ENCODE measurements at places on chromosomes 6 and 20.

- no peak for DNase-seq
These were observed 98.2 kb downstream of the PSMG4 start for GRCh38 chr6:3356824-3357420.

DNA sequence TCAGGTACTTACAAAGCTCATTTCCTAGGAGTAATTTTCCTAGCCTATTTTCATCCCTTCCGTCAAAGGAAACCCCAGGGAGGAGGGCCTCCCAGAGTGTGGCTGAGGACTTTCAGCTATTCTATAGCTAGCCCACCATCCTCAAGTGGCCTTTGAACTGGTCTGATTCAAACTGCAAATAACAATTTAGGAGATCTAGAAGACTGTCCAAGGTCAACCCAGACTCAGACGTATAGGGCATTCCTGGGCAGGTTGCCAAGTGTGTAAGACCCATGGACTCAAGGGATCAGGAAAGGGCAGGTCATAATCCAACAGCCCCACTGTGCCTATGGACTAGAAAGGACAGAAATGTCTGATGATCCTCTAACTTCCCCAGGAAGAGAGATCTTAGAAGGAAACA, 2.1 kb upstream of the RRAGD start:
- no peak for DNase-seq

DNA sequence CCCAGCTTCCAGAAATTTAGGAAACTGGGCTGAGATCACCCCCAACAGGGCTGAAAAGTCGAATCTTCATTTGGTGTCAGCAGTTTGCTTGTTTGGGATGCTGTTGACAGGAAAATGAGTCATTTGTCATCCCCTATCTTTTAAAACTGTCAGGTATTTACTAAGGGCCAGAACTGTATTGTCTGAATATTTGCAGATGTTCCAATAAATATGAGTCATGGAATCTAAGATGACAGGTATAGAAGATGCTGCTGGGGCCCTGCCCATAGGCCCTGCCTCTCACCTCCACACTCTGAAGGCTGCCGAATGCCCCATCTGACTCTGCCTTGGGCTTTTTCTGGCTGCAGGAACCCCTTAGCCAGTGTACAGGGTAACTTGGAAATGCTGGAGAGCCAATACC, 3.9 kb downstream of the ETV7 start:
- no peak for DNase-seq

- DNase-seq = no peak
These were observed 275.4 kb downstream of the PHF3 start for GRCh38 chr6:63910863-63911551.

GRCh38 chr6:90645634-90646033, 58.8 kb upstream of the MAP3K7 start:
- no peak for DNase-seq

DNA sequence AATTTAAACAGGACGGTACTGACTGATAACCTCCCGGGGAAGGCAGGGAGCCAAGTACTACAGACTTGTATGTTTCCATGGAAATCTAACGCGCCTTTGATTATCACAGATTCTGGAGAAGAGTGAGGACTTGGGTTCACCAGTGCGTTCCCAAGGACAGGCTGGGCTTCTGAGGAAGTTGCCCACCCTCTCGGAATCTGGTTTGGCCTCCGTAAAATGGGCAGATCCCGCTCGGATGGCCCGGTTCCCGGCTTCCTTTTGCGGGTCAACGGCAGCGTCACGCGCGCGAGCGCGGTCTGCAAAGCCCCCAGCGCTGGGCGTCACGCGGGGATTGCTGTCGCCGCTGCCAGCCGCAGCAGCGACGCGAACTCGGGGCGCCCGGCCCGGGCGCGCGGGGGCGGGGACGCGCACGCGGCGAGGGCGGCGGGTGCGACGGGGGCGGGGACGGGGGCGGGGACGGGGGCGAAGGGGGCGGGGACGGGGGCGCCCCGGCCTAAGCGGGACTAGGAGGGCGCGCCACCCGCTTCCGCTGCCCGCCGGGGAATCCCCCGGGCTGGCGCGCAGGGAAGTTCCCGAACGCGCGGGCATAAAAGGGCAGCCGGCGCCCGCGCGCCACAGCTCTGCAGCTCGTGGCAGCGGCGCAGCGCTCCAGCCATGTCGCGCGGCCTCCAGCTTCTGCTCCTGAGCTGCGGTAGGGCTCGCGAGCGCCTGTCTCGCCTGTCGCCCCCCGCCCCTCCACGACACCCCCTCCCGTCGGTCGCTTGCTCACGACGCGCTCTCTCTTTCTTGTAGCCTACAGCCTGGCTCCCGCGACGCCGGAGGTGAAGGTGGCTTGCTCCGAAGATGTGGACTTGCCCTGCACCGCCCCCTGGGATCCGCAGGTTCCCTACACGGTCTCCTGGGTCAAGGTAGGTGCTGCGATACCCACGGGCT, at the start of gene CD83:
Gene CD83, plus strand, starts transcription at position 615 of the 933 bp plus-strand sequence. Its CDS starts 40 bp downstream, at position 655.
- DNase-seq = peak; percentile 57
